ENCODE measurements at places on chromosomes 12 and 14.

GRCh38 chr14:72524295-72524629 is 369.6 kb downstream of the DPF3 start:
- no peak for DNase-seq

GRCh38 chr14:105974902-105975301 is 448.5 kb downstream of the TMEM121 start:
- peak; percentile 62 for DNase-seq

DNA sequence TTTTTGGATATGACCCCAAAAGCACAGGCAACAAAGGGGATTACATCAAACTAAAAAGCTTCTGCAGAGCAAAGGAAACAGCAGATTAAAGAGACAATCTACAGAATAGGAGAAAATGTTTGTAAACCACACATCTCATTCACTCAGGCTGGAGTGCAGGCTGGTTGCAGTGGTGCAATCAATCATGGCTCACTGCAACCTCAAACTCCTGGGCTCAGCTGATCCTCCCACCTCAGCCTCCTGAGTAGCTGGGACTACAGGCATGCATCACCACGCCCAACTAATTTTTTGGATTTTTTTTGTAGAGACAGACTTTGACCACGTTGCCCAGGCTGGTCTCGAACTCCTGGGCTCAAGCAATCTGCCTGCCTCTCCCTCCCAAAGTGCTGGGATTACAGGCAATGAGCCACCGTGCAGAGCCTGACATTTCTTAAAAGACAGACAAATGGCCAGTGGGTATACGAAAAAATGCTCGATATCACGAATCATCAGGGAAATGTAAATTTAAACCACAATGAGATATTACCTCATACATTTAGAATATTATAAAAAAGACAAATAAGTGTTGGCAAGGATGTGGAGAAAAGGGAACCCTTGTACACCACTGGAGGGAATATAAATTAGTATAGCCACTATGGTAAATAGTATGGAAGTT is 9.8 kb downstream of the NCKAP5L start:
- DNase-seq = no peak

DNA sequence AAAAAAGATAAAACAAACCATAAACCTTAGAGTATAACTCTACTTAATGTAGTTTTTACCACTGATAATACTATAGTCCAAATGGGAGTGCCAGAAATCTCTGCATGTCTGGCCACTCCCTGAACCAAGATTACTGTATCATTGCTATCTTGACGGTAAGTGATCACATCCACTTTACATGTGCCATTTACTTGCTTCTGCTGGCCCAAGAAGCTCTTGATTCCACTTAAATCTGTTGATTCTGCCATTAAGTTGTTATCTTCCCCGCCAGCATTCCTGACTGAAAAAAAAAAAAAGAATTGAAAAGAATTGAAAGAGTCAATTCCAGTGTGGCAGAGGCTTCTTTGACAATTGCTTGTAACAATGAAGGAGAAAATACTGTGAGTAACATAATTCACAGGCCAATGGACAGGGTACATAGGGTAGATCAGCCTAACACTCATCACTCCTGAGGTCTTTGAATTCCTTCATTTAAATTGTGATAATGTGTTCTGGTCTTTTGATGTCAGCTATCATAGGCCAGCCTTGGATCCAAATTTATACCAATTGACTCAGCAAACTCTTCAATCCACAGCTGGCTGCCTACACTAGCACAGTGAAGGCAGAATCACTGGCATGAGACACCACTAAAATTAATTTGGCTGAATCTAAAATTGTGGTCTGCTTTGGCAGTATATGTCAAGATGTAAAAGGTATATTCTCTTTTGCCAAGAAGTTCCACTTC is 665.2 kb upstream of the FLRT2 start:
- no peak for DNase-seq

GRCh38 chr12:95942101-95942523 is 302 bp downstream of the CCDC38 start:
- DNase-seq = no peak

DNA sequence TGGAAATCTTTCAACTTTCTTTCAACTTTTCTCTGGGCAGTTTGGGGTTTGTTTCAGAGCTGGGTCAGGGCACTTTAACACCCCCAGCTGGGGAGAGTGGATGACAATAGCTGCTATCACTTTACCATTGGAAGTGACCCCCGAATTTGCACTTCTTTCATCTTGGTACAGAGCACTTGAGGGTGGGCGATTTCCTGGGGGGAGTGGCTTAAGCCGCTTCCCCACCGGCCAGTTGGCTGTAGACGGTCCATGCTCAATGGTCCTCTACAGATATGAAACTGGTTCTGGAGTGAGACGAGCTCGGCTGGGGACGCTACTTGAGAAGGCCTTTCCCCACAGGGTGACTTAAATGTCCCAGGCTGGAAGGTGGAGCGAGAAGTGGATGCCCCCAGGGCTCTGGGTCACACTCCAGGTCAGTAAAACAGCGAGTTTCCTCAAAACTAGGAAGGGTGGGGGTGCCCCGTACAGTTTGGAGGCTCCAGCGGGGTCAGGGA is at the start of gene VRTN:
VRTN (plus strand) TSS at position 231 of the 494 bp plus-strand sequence. CDS start 8,313 bp downstream, outside the sequence.
- DNase-seq = no peak

DNA sequence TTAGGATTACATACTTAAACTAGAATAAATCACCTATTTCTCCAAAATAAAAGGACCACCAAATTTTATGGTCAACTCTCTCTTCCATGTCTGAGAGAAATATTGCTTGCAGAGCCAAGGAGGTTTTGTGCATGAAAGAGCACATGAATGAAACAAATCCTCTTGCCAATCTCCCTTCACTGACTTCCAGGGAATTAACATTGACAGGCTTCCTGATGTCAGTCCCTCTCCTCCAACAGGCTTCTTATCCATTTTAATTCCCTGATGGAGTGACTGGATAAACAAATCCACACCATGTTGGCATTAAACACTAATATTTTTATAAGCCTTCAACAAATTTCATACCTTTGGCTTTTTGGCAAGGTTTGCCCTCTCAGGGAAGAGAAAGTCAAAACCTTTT is 45.3 kb upstream of the CNTN1 start:
- no peak for DNase-seq

- DNase-seq = no peak
Measured at GRCh38 chr12:9149372-9149771, 33.7 kb upstream of the A2M start.

DNA sequence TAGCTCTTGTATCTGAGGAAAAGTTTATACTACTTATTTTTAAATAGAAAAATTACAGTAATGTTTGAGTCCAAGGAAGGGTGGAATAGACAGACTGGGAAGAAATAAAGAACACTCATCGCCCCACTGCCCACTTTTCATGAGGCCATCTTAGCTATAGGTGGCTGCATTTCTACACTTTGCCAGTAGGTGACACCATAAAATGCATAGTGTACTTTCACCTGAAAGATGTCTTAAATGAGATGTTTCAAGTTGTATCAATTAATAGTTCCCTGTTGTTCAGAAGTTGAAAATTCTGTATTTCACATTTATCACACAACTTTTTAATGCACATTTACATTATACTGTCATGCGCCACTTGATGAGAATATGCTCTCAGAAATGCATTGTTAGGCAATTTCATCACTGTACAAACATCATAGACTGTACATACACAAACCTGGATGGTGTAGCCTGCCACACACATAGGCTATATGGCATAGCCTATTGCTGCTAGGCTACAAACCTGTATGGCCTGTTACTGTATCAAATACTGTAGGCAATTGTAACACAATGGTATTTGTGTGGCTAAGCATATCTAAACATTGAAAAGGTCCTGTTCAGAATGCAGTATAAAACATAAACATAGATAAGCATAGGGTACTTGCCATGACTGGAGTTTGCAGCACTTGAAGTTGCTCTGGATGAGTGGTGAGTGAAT is 27.6 kb downstream of the PMCH start:
- no peak for DNase-seq

DNA sequence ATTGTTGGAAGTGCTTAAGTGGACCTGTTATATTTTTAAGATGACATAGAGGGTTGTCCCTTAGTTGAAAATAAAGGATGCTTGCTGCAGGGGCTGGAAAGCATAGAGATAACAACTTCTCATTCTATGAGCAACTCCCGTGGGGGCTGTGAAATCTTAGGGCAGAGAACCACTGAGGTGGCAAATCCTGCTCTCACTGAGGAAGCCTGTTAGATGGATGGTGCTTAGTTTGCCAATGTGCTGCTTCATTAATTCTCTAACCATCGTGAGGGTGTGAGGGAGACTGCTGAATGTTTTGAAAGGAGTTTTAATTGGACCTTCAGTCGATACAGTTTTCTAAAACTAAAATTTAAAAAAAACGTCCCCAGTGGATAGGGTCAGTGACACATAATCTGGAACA is 46.5 kb downstream of the PTPRO start:
- no peak for DNase-seq

DNA sequence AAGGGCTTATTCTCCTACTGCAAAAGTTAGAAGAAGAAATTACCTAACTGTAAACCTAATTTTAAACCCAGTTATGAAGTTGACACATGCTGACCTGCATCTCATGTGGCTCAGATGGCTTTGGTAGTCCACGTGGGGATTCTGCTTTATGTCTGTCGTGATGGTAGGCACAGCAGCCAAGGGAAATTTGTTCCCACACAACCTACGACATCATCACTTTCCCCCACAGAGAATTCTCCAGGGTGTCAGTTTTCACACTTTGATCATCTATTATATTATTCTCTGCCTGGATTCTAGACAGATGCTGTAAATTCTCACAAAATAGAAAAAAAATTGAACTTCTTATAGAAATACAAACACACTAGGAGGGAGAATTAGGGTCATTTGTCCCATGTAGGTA is 70.6 kb downstream of the PTHLH start:
- no peak for DNase-seq

- DNase-seq = no peak
Measured at GRCh38 chr12:46265734-46266133, 3.1 kb downstream of the SLC38A1 start.

- DNase-seq = no peak
Measured at GRCh38 chr12:108683906-108684556, 47.3 kb downstream of the CORO1C start.

DNA sequence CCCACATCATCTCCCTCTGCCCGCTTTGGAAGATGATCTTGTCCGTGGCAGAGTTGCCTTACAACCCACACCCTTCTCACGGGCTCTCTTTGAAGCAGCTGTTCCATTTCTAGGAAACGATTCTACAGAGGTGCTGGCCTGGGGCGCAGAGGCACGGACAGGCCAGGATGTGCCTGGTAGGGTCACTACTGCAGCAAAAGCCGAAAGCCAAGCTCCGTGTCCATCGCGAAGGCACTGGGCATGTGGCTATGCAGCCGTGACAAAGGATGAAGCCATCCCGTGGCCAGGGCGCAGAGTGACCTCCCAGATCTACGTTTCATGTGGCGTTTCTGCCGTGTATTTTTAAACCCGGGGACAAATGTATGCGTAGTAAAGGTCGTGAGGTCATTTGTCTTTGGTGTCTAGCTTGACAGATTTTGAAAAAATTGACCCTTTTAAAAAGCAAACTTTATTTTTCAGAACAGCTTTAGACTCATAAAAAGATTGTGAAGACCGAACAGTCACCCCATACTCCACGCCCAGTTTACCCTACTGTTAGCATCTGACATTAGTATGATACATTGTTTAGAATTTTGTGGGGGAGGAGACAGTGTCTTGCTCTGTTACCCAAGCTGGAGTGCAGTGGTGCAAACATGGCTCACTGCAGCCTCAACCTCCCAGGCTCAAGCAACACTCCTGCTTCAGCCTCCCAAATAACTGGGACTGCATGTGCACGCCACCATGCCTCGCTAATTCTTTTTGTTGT is 40.4 kb upstream of the NCOR2 start:
- DNase-seq = no peak

GRCh38 chr12:131674373-131674772 is 36.5 kb upstream of the SFSWAP start:
- no peak for DNase-seq

- DNase-seq = no peak
Measured at GRCh38 chr12:6552140-6552551, 3.7 kb downstream of the IFFO1 start.

GRCh38 chr12:85424581-85425348 is 144.7 kb downstream of the ALX1 start:
- no peak for DNase-seq

- DNase-seq = no peak
Measured at GRCh38 chr12:26088998-26089397, 35.8 kb downstream of the BHLHE41 start.

DNA sequence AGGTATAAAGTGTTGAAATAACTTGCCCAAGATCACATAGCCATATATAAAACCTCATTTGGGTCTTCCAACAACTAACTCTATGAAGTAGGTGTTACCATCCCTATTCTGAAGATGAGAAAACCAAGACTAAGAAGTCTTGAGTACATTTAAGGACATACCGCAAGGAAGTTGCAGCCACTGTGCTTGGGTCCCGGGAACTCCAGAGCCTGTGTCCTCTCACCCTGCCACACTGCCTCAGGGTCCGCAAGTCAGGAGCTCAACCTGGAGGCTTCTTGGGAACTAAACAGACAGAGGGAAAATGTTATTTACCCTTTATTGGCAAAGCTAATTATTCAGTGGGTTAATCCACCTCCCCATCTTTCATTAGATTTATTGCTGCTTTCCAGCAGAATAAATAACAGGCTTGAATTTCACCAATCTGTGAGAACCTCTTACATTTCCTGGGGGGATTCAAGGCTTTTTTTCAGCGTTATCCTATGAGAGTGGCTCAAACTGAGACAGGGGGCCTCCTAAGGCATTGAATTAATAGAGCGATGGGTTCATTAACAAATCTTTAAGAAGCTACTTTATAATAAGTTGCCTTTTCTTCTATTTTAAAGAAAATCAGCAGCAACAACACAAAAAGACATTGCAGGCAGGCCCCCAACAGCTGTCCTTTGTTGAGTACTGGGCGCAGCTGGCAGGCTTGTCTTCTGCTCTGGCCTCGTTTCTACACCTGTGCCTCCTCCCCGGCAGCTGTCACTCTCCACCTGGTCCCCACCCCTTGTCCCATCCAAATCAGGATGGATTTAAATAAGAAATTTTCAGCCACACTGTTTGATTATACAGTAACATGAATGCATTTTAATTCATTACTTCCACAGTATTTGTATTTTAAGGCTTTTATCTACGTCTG is 25.3 kb downstream of the PHLDA1 start:
- no peak for DNase-seq

- no peak for DNase-seq
Measured at GRCh38 chr14:58082011-58082410, 70.0 kb downstream of the ARMH4 start.

DNA sequence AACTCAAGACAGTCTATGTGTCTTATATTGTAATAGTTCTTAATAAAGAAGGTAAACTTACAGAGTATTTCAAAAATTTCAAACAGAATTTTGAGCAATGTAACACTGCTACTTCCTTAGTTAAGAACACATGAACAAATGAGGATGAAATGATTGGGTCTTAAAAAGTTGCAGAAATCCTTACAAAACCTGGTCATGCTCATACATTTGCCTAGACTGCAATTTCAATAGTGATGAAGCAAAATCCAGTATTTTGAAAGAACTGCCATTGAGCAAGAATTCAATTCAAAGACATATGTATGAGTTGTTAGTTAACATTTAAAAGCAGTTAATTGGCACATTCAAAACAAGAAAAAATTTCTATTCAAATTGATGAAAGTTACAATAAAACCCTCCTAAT is 17.8 kb upstream of the HIF1A start:
- DNase-seq = no peak

GRCh38 chr12:109998241-109998903 is 858 bp upstream of the ANKRD13A start:
- DNase-seq = no peak

- DNase-seq = no peak
Measured at GRCh38 chr14:80491131-80491530, 279.8 kb upstream of the DIO2 start.

Data from CD4-positive, alpha-beta T cell (primary cell).